Naive B cell (primary cell): ENCODE measurements at places on chromosomes 1 and 21.

- DNase-seq: no peak
Observed at GRCh38 chr1:107874221-107874620, 90.8 kb downstream of the VAV3 start.

- DNase-seq: no peak
Observed at GRCh38 chr21:24023402-24023801, 1583.9 kb downstream of the MRPL39 start.

DNA sequence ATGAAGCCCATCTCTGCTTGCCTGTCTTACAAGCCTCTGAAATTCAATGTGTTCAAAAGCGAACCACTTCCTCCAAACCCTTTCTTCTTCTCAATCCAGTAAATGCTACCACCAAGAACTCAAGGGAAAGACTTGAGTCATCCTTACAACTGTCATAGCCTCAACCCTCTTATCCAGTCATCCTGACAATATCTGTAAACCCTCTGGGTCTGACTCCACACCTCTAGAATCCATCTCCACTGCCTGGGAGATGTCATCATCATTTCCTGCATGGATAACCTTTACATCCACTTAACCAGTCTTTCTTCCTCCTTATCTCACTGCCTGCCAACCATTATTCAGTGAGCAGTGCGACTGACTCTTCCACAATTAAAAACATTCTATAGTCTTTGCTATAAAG is 441.1 kb downstream of the SETD4 start:
- no peak for DNase-seq

DNA sequence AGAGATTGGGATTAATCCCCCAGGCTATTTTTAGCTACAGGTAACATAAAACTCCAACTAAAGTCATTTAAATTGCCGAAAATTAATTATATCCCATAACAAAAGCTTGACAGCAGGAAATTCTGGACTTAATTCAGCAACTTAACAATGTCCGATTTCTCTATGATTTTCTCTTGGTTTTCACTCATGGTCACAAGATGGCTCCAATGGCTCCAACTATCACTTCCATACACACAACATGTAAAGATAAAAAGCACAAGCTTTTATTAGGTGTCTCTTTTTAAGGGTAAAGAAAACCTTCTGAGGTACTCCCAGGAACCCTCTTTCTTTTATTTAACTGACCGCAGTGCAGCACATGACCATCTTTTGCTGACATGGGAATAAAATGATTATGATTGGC is 363.5 kb upstream of the PTBP2 start:
- DNase-seq: no peak

DNA sequence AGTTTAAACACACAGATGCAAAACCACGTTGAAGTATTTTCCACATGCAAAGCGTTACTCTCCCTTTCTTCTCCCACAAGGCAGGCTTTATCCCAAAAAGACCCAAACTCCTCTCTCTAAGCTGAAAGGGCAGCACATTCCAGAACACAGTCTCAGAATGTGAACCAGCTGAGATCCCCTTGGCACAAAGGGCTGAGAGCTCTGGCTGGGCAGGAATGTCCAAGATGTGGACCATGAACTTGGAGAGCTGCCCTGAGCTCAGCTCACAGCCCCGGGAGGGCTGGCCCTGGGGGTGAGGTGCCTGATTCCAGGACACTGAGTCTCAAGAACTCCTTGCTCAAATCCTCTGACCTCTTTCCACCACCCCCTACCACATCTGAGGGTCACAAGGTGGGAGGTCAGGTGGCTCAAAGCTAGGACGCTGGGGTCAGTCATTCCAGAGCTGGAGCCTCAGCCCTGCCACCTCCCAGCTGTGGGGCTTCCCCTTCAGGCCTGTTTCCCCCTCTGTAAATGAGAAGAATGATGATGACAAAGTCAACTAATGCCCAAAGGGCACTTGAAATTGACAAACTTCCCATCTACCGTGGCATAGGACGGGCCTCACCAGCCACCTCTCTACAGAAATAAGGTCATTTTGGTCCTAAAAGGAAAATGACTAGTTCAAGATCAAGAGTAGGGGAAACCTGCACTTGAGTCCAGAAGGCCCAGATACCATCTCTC is 11.5 kb downstream of the ALDH4A1 start:
- DNase-seq: no peak

DNA sequence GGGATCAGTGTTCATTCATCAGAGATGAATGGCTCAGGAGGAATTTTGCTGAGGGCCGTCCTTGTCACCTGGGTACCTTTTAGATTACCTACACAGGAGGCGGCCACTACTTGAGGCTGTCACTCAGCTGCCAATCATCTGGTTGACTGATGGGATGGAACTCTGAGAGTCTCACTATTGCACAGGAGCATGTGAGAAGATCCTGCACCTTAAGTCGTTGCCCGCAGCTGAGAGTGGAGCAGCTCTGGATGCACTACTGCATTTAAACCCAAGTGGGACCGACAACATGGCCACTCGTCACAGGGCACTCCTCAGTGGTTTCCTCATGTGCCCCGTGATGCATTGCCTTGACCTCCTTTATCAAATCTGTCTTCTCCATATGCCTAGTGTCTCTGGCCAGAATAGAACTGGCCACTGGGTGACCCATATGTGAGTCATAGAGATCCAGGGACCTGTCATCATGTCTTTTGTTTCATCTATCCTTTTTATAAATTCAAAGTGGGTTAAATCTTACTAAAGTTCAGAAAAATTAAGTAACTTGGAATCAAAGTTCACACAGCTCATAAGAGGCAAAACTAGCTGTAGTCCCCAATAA is 165.5 kb downstream of the ZSCAN20 start:
- no peak for DNase-seq

DNA sequence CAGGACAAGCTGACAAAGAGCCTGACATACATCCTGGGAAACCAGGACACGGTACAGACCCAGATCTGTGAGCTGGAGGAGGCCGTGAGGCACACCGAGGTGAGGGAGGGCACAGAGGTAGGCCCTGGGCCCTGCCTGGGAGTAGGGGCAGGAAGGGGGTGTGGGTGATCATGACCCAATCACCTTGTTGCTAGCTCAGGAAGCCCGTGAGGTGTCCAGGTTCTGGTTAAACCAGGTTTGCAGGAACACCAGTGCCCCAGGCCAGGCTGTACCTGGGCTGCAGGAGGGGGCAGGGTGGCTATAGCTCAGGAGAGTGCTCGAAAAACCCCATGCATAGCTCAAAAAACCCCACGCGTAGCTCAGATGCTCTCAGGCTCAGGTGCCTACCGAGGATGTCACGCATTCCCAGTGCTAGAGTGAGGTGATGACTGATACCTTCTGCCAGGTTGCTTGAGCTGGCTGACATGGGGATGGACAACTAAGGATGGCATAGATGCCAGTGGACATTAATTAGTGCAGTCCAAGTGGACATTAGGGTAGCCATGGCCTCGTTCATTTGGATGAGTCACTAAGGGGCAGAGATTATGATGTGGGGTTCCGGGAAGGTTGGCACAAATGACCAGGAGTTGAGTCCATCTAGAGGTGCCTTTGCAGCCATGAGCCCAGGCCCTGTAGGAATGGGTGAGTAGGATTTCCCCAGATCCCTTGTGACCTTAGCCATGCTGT is 3.7 kb downstream of the TRIM46 start:
- DNase-seq: no peak

- DNase-seq: no peak
Observed at GRCh38 chr1:100474834-100475233, 63.1 kb upstream of the GPR88 start.

DNA sequence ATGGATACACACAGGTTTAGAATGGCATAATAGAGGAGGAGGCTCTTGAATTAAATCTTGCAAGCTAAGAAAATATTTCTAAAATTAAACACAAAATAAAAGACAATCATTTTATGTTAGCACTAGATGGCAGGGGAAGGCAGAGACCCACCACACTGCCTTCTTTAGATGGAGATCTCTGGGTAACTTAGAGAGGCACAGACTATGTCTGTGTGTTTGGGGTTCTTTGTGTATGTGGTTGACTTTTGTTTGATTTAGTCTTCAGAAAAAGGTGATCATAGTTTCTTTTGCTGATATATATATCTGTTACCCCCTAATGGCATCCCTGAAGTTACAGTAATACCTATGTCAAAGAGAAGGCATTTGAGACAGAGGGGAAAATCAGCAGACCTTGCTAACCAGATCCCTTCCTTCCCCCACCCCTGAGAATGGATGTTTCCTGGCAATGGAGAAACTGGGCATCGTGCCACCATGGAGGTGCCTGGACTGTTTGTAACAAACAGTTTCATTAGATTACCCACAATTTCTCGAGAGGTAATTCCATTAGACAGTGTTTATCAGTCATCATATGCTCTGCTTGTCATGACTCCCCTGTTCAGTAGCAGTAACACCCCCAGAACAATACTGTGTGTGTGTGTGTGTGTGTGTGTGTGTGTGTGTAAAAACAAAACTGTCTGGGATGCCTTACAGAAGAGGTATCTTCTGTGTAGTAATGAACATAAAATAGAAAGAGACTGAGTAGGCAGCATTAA is 228.3 kb upstream of the DEPDC1 start:
- no peak for DNase-seq

DNA sequence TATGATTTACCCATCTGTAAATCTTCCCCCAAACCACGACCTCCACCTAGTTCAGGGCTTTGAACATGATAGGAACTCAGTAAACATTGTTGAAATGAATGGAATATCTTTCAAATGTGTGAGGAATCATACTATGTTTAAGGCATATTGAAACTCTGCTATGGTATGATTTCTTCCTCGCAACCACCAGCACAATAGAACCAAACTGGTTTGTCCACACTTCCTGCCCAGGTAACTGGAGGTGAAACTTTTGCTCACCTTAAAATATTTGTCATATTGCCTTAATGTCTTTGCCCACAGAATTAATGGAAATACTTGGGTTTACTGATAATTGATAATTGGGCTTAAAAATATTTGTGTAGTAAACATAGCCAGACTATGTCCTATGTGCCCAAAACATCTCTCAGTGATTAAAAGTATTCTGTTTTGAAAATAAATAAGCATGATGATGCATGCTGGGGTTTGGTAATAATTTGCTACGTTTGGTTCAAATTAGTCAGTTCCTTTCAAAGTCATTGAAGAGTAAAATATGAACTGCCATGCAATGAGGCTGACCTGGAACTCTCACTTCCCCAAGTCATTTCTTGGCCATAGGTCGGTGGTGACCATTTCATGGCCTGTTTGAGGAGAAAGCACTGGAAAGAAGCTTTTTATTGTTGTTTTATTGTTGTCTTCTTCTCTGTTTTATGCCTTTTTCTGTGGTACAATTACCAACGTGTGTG is 73.3 kb downstream of the TNFSF18 start:
- DNase-seq: no peak

DNA sequence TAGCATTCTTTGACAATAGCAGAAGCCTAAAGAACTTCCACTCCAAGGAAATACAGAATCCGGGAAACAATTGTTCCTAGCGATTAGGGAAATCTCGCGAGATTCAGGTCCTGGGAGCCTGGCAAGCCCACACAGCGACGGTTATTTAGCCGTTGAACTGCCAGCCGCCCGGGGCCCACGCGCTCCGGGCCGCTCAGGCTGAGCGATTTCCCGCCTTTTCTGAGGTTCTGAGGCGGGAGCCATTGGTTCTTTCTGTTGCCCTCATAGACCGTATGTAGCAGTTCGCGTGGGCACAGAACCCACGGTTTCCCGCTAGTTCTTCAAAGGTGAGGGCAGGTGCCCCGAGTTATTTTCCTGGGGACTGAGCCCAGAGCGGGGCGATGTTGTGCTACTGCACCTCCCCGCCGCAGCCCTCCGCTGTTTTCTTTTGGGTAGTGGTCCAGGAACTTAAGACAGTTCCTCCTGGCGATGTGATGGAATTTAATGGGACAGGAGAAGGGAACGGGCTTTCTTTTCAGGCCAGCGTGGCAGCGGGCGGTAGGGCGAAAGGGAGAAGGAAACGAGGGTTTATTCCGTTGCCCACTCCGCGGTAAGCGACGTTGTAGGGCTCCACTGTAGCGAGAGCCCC is at the start of gene SYCP1:
Gene SYCP1 (plus strand): TSS at position 171 of the 628 bp plus-strand sequence. CDS start 602 bp downstream, outside the sequence.
- no peak for DNase-seq

GRCh38 chr1:17007121-17007520 is 4.6 kb downstream of the ATP13A2 start:
- no peak for DNase-seq

DNA sequence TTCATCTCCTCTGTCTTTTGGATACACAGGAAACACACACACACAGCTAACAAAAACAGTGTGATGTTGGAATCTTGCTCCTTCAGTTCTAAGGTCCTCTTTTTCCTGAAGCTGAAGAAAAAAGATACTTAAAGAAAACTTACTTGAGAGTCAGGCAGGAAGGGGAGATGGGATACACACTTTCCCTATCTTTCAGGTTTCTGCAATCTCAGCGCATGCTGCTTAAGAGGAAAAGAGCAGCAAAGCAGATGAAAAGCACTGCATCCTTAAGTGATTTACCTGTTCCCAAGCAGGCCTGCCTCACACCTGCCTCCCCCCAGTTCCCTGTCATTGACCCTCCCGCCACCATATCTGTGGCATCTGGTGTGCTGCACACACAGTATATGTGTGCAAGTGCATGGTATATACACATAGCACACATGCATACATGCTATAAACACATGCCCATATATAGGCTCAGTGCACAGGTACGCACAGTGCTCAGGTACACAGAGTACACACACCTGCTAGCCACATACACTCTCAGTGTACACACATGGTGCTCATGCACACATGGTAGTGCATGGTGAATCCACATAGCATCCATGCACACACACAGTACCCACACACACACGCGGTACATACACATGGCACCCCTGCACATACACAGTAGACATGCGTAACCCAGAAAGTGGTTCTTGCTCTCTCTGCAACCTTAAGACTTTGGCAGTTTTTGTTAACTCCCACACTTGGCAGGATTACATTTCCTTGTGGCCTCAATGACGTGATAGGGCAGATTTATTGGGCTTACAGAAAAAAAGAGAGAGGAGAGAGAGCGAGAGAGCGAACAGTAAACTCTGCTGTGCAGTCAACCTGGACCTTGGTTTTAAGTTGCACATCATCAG is 166.9 kb downstream of the TOMM20 start:
- no peak for DNase-seq

DNA sequence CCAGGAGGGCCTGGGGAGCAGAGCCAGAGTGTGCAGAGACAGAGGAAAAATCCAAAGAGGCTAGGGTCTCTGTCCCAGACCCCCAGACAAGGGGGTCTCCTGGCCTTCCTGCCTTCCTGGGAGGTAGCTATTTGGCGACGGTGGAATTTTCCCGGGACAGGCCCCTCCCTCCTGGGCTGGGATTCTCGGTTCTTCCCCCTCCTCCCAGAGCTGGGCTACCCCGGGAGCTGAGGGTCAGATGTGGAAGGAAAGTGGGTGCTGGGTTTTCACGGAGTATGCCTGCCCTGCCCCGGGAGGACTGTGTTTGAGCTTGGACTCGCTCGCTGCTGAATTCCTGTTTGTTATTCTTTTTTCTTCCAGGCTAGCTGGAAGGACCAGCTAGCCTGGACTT is 759 bp downstream of the AMPD2 start:
- DNase-seq: no peak

DNA sequence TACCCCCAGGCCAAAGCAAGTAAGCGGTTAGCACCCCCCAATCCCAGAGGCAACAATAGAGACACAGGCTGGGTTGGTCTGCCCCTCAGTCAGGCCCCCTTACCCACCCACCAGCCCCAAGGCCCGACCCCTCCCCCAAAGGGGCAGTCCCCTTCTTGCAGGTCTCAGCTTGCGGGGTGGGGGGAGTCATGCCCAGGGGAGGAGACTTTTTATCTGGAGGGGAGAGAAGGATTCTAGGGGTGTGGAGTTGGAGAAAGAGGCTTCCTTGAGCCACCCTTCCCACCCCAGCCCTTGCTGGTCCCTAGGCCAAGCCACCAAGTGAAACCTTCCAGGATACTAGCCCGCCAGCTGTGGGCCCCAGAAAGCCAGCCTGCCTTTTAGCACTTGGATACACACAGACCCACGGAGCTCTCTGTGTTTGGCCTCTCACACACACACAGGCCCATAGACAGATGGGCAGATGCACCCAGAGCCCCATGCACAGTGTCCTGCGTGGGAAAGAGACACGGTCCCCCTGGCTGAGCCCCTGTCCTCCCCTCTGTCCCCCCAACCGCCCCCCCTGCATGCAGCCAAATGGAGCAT is 7.1 kb downstream of the TMEM54 start:
- no peak for DNase-seq
